ENCODE measurements at places on chromosomes 7 and 10.

DNA sequence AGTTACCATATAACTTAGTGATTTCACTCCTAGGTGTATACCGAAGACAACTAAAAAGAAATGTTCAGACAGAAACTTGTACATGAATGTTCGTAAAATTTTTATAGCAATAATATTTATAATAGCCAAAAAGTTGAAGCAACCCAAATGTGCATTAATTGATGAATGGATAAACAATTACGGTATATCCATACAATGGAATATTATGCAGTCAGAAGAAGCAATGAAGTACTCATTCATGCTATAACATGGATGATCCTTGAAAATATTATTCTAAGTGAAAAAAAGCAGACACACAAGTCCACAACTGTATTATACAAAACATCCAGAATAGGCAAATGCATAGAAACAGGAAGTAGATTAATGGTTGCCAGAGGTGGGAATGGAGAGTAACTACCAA, 183.9 kb downstream of the RNLS start:
- DNase-seq = no peak

DNA sequence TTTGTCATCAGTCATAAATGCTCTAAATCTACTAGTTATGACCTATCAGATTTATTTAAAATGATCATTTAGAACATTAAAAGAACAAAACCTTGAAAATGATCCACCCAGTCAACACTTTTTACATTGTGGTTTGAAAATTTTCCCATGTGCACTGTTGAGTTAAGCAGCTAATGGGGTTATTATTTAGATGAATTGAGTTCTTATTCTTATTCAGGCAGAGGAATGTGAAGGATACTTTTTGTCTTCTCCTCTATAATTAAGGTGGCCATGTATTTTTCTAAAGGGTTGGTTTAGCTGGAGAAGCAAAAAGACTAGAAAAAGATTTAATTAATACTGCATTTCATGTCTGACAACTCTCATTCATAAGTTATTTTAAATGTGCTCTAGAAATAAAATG, 74.9 kb upstream of the FEZF1 start:
- no peak for DNase-seq

DNA sequence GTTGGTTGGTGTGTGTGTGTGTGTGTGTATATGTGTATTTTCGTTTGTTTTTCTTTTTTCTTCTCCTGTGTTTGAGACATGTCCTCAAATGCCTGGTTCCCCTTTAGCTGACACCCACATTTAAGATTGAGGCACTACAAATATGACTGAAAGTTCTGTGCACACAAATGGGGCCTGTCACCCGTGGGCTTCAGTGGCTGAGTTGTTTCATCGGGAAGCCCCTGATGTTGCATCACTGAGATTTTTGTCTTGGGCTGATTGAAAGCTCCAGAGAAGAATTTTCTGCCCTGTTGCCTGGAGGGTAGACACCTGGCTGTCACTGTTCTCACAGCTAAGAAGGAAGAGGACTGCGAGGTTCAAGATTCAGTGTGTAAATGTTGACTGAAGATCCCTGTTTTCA, 283.8 kb upstream of the C7orf33 start:
- DNase-seq = peak; percentile 48

DNA sequence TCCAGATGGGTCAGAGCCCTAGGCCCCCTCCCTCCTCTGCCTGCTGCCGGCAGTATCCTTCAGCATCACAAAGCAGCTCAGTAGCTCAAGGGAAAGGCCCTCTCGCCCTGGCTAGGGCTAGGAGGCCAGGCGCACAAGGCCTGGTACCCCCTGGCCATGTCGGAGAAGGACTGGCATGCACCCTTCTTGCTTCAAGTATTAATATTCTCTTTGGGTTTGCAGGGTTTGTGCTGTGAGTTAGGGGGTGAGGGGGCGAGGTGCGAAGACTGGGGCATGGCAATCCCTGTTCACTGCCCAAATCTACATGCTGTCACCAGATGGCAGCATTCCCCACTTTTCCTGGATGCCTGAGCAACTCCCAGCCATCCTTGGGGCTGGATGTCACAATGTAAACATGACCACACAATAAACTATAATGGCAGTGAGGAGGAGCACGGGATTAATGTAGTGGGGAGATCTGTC, 105.2 kb downstream of the NEURL1 start:
- peak; percentile 74 for DNase-seq

DNA sequence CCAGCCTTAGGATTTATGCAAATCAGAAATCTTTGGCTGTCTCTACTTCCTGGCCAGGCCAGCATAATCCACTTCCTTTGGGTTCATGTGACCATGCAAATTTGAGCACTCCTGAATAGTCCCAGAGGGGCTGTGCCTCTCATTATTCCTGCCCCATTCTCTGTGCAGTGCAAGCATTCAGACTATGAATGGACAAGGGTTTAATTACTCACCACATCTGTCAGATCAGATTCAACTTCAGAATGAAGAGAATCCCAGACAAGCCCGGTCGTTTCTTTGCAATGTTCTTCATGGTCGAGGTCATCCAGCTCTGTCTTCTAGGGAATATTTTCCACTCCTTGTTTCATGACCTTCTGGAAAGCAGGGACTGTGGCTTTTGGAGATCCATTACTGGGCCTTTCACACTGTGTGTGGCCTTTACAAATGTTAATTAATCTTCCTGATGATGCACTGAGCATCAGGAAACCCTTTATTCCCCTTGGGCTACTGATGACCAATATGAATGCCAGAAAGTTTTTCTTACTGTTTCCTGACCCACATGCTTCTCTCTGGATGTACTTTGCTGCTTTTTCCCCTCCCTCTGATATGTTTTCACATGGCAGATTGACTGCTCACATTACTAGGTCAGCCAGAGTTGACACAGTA, 217.6 kb upstream of the TCF7L2 start:
- DNase-seq = no peak

- no peak for DNase-seq
Measured at GRCh38 chr10:108434559-108435252, 1270.2 kb upstream of the SORCS1 start.

- no peak for DNase-seq
Measured at GRCh38 chr7:55254242-55254595, 110.9 kb upstream of the LANCL2 start.

DNA sequence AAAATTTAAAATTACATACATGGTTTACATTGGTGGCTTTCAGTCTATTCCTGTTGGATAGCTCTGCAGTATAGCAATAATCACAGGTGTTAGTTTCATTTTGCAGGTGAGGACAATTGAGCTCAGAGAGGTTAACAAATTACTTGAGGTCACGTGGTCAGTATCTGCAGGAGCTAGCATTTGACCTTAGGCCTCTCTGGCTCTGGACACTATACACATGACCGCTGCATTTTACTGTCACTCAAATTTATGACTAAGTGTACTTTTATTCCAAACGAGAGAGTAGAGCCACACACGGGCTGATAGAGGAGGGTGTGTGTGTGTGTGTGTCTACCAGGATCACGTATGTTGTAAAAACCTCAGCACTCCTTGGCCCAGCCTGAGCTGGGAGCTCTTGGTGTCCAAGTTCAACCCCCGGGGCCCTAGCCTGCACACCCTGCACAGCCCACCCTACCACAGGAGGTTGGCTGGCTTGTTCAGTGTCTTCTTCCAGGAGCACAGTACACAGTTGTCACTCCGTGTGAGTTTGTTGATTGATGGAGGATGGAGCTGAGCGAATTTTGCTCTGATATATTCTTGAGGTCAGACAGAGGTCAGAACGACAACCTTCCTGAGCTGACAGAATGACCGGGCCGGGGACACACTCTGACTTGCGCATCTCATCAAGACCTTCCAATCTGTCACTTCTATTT, 272.7 kb downstream of the GFRA1 start:
- no peak for DNase-seq

DNA sequence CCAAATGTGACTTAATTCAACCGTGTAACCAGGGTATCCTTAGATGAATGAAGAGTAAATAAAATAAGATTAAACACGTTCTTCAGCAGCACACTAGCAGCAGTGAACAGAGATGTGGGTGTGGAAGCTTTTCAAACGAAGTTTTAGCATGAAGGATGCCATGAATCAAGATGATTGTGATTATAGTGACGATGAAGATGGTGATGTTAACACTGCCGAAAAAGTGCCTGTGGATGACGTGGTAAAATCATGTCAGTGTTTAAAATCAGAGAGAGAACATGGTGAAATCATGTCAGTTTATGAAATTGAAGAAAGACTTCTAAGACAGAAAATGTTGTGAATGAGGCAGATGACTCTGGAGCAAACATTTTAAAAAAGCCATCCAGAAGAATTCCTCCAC, 19.2 kb downstream of the LCOR start:
- no peak for DNase-seq

GRCh38 chr10:67839951-67840350, 2.0 kb upstream of the DNAJC12 start:
- no peak for DNase-seq

DNA sequence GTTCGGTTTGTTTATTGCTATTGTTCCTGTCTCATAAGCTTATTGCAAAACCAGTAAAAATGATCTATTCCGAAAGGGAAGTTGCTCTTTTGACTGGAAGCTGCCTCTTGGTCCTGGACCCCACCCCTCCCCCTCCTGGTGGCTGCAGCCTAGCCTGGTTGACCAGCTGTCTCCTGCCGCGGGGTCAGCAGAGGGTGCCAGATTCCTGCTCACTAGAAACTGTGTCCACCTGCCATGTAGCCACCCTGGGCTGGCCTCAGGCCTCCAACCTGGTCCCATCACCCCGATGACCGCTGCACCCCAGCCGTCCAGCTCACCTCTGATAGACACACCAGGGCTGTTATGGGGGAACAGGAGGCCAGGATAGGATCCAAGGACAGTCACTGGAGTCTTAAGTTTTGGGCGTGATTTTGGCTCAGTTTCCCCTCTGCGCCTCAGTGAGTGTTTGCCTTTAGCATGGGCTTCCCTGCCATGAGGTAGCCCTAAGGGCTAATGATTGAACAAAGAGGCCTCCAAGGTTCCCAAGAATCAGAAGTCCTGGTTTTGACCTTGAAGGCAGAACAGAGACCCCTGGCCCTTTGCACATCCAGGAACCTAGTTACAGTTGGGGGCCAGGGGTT, 32.9 kb upstream of the SLF2 start:
- DNase-seq = no peak

DNA sequence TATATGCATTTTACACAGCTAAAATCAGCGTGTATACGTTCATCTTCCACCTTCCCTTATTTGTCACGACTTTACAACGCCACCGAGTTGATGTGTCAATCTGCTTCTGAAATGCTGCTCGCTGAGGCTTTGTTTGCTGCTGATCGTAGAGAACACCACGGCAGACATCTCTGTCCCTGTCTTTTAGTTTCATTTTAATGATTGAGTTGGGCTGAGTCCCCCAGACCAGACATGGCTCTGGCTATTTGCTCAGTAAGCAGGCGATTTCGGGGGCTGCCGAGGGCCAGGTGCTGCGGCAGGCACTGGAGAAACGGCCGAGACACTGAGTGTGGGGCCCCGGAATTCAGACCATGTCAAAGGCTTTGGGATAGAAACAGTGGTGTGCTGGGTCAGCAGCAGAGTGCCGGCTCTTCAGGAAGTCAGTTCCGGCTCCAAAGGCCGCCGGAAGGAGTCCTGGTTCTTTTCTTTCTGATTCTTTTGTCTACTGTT, 5.0 kb downstream of the LRRC27 start:
- DNase-seq = no peak

All from GM20000 (cell line).